CD4-positive, alpha-beta T cell treated with Interleukin-4 for 1 hour (primary cell): ENCODE measurements at places on chromosomes 13 and 19.

- no peak for DNase-seq
Measured at GRCh38 chr13:32910530-32910929, 105.7 kb upstream of the KL start.

DNA sequence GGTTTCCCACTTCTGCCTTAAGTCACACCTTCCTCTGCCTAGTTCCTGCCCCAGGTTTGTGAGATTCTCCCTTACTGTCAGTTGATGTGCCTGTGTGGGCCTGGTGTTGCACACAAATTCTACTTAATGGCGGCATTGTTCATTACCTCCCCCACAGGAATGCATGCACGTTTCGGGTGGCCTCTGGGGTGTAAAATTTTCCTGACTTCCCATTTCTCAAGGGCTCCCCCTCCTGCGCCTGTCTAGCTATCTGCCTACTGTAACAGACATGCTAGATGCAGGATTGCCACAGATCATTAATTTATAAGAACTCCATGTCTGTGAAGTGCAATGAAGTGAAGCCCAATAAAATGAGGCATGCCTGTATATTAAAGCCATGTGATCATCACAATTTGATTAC lies 1466.3 kb downstream of the PCDH9 start:
- no peak for DNase-seq

GRCh38 chr19:19059837-19060611 lies 3.8 kb upstream of the SLC25A42 start:
- DNase-seq: no peak

- no peak for DNase-seq
Measured at GRCh38 chr13:111511805-111512504, 191.5 kb downstream of the TEX29 start.

- DNase-seq: no peak
Measured at GRCh38 chr19:3537101-3537437, 1.9 kb upstream of the TEKTIP1 start.

DNA sequence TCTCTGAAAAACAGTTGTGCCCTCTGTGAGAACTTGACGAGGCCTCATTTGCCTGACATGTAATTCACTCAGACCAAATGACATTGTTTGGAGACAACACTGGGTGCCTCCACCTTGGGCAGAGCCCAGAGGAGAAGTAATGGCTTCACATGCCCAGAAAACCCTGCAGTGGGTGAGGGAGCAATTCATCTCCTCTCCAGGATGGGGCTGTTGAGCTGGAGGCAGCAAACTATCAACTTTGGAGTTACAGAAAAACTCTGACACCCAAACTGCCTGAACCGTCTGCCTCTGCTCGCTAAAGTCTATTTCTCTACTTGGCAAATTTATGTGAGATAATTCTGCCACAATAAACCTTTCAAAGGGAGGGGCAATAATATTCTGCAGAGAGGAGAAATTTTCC lies 146.9 kb downstream of the DCLK1 start:
- DNase-seq: no peak

- DNase-seq: peak; percentile 67
Measured at GRCh38 chr19:46265217-46265828, 31.5 kb upstream of the HIF3A start.

GRCh38 chr13:23848646-23849141 lies 40.5 kb downstream of the MIPEP start:
- DNase-seq: no peak

- no peak for DNase-seq
Measured at GRCh38 chr13:39132286-39133230, 94.3 kb downstream of the NHLRC3 start.

GRCh38 chr13:44758630-44759383 lies 182.7 kb upstream of the TSC22D1 start:
- DNase-seq: no peak

- no peak for DNase-seq
Measured at GRCh38 chr19:32870981-32871451, 1.4 kb upstream of the SLC7A9 start.

GRCh38 chr19:7654401-7654800 lies 14.4 kb upstream of the RETN start:
- no peak for DNase-seq

GRCh38 chr13:77737583-77738200 lies 40.2 kb downstream of the SLAIN1 start:
- no peak for DNase-seq

- DNase-seq: no peak
Measured at GRCh38 chr19:1354970-1355567, 28.6 kb upstream of the NDUFS7 start.

GRCh38 chr19:51830274-51830673 lies 35.3 kb downstream of the FPR3 start:
- DNase-seq: peak; percentile 32

DNA sequence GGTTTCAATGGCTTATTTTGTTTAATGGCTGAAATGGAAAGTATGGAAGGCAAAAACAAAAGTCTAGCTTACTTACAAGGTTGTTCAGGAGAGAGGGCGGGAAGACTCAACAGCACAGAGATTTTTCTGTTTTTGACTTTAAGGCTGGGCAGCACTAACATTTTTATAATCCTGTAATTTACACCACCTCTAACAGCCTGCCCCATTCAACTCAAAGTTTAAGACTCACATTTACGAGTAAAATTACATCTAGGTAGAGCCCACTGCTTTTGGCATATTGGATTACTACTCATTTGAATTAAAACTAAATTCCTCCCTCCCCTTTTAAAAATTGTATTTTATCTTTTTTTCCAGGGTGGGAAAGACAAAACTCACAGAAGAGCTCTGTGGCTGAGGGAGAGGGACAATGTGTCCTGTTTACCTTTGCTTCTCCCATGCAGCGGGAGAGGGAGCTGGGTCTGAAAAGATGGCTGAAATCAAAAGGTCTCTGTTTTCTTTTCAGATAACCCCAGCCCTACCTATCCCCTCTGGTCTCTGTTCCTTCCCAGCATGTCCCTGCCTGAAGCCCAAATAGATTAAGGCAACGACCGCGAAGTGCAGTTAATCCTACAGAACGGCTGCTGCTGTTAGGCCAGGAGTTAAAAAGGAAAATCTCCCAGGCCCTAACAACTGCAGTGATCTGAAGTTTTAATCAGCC lies 6.6 kb downstream of the EFNB2 start:
- no peak for DNase-seq

DNA sequence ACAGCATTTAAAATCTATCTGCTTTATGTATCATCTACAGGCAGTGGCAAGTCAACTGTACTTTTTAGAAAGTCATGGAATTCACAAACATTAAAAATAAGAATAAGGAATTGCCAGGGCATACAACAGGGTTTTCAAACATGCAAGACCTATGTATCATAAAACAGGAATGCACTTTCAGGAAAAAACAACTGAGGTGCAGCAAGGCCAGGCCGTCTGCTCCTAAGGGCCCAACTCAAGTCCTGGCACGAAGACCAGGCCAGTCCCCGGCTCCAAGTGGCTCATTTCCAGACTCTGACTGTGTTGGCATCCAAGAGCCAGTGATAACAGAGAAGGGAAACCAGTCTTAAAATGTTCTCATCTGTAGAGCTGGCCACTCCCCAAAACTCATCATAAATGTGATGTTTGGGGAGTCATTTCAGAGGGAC lies 7.1 kb downstream of the RFX2 start:
- DNase-seq: no peak

DNA sequence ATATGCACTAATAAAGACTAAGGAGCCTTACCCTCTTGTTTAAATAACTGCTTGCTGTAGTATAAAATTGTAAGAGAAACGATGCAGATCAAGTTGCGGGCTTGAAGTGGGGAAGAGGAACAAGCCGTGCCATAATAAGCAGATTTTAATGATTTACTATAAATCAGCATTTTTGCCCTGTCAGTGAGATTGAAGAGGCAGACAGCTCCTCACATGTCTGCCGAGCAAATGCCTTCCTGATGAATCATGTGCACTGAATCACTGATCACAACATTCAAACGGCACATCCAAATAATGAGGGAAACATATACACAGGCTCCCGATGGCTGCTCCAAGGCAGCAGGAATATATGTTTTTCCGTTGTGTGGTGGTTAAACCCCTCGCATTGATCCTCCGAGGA lies 282.9 kb downstream of the TSHZ3 start:
- DNase-seq: no peak

GRCh38 chr19:4120559-4121272 lies 3.2 kb downstream of the MAP2K2 start:
- no peak for DNase-seq

- no peak for DNase-seq
Measured at GRCh38 chr19:54453921-54454780, 5.2 kb downstream of the LENG8 start.

DNA sequence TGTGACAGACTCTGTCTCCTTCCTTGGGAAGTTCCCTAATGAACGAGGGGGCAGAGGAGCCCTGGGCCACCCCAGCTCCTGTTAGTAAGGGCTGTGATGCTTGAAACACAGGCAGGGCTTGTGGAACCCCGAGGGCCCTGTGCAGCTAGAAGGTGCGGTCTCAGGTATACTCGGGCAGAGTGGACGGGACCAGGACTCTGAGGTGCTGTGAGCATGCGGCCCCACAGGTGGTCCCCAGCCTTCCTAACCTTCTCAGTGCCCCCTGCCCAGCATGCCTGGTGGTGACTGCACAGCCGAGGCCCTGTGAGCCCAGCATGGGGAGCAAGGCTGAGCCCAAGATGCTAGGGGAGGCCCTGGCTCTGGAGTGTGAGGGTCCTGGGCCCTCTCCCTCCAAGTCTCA lies 4.0 kb upstream of the SIGLEC8 start:
- DNase-seq: no peak

- no peak for DNase-seq
Measured at GRCh38 chr13:21365574-21365973, 93.5 kb downstream of the ZDHHC20 start.

DNA sequence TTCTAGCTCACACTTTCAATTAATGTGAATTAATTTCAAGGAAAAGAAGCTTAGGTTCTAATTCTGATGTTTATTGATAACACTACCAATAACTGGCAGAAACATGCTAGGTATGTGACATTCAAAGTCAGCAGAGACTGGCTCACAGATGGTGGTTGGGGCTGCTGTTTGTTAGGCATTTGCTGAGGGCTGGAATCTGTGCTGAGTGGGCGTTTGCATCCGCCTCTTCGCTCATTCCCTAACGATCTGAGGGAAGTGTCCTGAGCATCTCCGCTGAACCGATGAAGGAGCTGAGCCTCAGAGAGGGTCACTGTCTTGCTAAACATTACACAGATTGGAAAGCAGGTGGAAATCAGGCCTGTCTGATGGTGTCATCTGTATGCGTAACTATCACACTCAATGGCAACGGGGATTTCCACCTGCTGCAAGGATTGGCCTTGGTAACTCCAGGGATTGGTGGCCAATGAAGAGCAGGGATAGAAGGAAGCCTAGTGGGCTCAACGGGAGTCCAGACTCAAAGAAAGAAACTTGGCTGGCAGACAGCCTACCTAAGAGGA lies 338.9 kb downstream of the TEX29 start:
- no peak for DNase-seq

GRCh38 chr13:75872980-75873379 lies 236.8 kb downstream of the LMO7 start:
- DNase-seq: no peak

DNA sequence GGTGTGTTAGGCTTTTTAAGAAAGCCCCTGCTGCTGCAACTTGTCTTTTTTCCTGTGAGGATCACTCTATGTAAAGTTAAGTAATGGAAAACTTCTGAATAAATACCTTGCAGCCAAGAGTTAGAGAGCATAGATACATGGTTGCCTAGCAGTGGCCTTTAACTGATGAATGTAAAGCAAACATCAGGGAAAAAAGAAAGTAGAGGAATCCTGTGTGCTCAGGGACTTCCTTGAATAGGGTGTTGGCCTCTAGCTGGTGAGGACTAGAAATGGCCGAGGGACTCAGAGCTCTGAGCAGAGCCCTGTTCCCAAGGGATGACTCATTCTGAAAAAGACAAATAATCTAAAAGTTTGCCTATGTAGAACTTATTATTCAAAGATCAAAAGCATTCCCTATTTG lies 135.7 kb downstream of the MIPEP start:
- DNase-seq: no peak

DNA sequence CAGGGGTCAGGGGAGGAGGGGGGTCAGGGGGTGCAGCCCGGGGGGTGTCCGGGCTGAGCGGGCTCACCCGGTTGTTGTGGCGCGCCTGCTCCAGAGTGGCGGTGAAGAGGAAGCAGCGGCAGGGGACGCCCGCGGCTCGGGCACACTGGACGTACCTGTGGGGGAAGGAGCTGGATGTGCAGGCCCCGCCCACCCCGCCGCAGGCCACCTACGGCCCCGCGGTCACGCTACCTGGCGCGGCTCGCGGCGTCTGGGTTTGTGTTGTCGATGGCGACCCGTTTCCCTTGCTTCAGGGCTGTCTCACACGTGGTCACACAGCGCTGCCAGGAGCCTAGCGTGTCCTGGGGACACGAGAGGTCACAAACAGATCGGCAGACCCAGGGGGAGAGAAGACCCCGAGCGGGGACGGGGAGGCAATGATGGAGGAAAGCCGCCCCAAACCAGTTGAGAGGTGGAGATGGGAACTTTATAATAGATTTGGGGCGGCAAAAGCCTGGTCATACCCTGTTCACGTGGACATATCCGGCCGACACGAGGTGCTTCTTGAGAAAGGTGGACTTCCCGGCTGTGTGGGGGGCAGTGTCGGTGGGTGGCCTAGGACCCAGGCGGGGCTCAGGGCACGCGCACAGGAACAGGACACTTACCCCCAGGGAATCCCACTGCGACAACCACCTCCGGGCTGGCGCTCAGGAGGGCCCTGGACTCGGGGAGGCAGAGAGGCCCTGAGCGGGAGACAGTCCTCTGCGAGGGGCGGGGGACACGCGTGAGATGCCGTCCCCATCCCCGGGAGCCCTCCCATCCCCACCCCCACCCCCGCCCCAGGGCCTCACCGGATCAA lies 5.6 kb downstream of the PNKP start:
- no peak for DNase-seq

DNA sequence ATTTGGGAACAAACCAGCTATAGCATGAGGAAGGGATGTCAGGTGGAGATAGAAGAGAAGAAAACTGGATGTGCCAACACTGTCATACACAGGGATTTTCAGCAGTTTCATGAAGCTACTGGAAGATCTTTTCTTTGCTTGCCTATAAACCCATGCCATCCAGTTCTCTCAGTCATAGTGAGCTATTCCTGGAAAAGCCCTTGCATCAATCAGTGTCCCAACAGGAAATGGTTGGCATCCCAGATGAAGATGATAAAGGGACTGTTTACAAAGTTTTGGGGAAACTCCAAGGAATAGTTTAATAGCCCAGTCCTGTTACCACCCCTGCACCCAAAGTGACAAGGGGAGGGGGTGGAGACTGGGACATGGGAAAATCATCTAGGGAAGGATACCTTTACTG lies 58.5 kb upstream of the ARGLU1 start:
- DNase-seq: no peak

- no peak for DNase-seq
Measured at GRCh38 chr13:47679401-47679800, 321.7 kb downstream of the SUCLA2 start.

- DNase-seq: no peak
Measured at GRCh38 chr13:19581675-19582074, 20.3 kb upstream of the TPTE2 start.
